ENCODE measurements at places on chromosomes 7 and 10.
A peak's percentile ranks its signal among the peaks of the same experiment; 100 is the strongest.

- no peak for DNase-seq
Measured at GRCh38 chr10:93075369-93076221, 1.9 kb downstream of the CYP26A1 start.

DNA sequence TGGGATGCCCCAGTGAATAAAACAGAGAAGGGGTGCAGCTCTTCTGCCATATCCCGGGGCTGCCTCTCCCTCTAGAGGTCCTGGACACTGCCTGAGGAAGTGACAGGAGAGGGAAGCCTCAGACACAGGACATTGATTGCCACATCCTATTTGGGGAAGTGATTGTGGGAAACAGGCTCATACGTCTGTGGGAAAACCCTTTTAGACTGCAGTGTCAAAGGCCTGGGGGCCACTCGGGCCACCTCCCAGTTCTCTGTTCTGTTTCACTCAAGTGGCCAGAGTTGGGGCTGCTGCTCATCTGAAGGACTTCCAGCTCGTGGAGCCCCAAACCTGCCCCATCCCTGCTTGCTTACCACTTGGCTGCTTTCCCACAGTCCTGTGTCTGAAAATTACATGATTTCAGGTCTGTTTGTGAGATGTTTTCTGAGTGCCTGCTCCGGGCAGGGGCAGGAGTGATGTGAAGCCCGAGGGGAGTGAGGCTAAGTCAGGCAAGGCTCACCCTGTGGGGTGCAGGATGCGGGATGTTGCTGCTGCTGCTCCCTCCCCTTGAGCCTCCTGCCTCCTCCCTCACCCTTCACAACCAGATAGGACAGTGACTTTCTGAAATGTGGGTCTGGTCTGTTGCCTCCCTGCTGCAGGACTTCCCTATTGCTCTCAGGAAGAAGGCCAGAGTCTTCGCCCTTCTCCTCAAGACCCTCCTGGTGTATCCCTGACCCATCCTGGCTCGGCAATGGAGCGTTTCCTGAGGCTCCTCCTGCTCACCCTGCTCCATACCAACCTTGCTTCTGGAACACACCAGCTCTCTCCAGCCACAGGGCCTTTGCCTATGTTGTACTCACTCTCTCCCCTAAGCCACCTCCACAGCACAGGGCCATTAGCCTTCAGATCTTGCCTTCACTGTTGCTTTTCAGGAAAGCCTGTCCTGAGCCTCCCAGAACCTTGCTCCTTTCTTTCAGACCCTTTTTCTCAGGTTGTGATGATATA is 58.4 kb downstream of the NEURL1 start:
- DNase-seq: no peak

- no peak for DNase-seq
Measured at GRCh38 chr7:121744877-121745276, 128.1 kb upstream of the PTPRZ1 start.

GRCh38 chr10:132543916-132544743 is 6.5 kb downstream of the INPP5A start:
- no peak for DNase-seq

DNA sequence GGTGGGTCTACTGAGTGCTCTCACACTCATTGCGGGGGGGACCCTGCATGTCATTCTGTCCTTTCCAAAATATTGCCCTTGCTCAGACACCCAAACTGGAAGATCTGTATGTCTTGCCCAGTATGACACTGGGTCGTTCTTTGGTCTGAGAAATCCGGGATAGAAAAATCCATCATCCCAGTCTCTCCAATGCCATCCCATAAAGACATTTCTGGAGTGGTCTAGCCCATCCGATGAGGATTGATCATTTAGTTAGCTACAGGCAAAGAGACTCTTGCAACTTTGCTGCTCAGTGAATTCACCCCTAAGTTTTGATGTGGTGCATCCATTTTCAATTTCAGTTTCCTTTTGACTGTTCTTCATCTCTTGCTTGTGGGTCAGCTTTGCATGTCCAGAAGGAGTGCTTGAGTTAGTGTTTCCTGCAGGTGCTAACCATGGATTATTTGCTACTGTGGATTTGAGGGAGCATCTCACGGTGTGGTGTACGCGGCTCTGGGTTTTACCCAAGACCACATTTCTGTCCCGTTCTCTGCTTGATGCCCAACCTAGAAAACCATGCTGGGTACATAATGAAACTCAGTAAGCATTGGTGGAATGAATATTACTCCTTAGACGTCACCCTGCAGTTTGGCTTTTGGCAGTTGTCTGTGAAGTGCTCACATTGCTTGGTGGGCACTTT is 247.0 kb upstream of the MKI67 start:
- DNase-seq: no peak

DNA sequence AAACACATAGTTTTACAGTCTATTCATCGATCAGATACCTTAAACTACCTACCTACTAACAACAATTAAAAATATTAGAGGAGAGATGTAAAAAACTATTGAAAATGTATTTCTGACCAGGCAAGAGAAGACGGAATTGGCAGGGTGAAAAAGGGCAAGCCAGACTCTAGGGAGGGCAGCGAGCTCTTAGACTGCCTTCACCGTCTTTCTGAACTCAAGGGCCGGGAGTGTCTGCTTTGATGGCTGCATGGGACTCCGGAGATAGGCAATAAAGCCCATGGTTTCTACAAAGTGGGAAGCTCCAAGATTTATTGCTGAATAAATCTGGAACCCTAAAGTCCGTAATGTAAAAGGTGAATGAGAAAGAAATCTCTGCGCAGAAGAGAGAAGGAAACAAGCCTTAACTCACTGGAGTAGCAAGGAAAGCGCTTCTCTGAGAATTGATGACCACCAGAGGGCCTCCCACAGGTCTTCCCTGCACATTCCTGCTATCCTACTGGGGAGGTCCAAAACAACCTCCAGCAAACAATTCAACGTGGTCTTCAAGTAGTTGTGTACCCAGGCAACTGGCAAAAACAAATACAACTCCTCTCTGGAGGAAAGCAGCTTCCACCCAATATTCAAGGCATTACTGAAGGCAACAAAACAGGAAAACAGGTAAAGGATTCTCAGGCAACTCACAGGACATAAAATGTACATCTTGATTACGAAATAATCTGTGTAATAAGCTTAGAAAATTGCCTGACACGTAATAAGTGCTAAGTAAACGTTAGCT is 181.3 kb downstream of the SDK1 start:
- DNase-seq: no peak

DNA sequence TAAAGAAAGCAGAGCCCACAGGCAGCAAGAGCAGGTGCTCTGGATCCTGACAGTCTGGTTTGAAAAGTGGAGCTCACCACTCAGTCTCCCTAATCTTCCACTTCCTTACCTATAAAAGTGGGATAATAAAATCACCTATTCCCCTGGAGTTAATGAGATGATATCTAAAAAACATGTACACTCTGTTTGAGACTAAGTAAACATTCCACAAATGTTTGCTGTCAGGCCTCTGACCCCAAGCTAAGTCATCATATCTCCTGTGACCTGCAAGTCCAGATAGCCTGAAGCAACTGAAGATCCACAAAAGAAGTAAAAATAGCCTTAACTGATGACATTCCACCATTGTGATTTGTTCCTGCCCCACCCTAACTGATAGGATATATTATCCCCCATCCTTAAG is 1324.5 kb downstream of the XPNPEP1 start:
- DNase-seq: no peak

DNA sequence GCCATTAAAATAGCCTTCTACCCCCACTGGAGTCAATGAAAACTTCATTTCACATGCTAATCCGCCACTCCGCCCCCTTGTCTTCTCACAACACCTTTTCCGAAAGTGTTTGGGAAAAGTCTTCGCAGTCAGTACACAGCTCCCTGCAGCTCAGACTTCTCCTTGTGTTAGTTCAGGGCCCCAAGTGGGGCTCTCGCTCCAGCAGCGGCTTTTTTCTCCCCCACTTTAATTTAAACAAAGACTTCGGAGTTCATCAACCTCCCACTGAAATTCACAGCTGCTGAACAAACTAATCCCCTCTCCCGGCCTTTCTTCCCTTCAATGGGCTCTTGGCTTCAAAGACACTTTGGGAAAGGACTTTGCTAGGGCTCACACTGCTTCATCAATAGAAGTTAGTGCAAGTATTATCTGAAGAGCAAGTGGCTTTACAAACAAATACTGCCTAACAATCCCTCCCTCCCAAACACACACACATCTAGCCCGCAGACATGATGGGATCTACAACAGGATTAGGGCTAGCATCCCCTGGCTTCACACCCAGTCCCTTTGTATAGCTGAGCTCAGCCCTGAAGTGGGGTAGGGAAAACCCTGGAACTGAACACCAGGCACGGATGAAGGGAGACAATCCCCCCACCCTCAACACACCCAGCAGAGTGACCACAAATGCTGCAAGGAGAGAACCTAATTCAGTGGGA is 23.1 kb downstream of the WNT8B start:
- no peak for DNase-seq

- no peak for DNase-seq
Measured at GRCh38 chr10:35386594-35387174, 50.4 kb downstream of the CCNY start.

DNA sequence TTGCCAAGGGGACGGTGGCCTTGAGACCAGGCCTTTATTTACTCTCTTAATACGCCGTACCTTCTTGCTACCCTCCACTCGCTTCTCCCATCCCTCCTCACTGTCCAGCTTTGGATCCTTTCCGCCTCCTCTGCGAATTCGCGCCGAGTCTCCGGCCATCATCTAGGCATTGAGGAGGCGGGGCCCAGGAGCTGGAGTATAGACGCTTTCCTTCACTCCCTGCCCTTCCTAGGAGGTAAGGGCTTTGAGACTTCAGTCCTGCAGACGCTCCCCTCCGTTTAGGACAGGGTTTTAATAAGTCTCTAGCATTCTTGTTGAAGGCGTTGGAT is 538 bp downstream of the TFAM start:
- DNase-seq: peak; percentile 18

- DNase-seq: no peak
Measured at GRCh38 chr10:34260904-34261303, 554.2 kb downstream of the PARD3 start.

- no peak for DNase-seq
Measured at GRCh38 chr7:21898265-21898930, 47.3 kb downstream of the CDCA7L start.

DNA sequence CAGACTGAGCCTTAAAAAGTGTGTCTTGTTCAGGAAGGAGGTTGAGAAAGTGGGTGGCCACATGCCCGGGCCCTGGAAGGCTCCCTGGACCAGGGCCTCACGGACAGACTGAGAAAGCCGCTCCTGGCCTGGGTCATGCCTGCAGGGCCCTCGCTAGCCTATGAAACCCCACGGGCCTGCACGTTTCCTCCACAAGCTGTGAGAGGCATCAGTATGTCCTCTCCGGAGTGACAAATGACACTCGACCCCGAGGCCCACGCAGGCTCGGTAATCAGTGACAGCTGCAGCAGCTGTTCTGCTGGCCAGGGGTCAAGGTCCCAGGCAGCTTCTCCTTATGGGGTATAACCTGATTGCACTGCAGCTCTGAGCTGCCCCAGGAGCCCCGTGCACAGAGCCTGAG is 47.6 kb downstream of the ASB13 start:
- DNase-seq: no peak

DNA sequence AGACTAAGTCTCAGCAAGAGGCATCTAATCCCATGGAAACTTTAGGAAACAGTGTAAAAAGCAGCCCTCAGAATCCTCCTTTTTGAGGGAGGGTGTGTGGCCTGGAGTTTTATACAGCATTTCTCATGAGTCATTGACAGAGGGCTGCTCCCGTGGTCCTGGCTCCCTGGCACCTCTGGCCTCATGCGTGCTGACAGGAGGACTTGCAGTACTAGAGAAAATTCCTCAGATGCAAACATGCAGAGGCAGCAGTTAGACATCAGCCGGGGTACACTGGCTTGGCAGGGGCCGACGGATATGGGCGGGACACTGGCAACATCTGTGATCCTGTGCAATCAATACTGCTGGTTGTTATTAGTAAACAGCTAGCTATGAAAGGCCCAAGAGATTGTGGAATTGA is 925.1 kb upstream of the CELF2 start:
- DNase-seq: no peak

- no peak for DNase-seq
Measured at GRCh38 chr10:133140417-133141143, 19.4 kb upstream of the KNDC1 start.

DNA sequence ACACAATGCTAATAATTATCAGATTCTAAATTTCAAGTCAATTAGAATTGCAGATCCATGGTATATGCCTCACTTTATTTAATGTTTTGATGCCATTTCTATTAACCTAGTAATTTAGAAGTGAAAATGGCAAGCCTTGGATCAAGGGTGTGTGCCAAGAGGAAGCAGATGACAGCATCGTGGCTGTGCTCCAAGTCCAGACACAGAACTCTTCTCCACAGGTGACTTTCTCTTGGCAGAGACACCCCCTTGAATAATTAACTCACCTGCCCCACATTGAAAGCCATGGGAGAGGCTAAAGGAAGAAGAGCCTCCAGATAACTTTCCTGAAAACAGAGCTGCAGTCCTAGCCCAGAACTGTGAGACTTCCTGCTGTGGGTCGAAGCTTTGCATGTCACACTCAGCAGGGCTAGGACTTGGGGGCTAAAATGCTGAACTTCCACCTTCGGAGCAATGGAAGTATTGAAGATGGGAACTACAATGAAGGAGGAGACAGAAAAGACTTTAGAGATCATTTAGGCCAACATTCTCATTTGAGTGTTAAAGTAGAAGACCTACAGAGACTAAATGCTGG is 996 bp upstream of the C10orf90 start:
- no peak for DNase-seq

- peak; percentile 88 for DNase-seq
Measured at GRCh38 chr7:139645572-139646523, 122.4 kb downstream of the CLEC2L start.

GRCh38 chr7:68288144-68288593 is 1291.5 kb downstream of the TYW1 start:
- no peak for DNase-seq

GRCh38 chr7:74306730-74307469 is 17.7 kb downstream of the CLIP2 start:
- no peak for DNase-seq

GRCh38 chr7:122507591-122507990 is 191.3 kb downstream of the RNF133 start:
- DNase-seq: no peak

DNA sequence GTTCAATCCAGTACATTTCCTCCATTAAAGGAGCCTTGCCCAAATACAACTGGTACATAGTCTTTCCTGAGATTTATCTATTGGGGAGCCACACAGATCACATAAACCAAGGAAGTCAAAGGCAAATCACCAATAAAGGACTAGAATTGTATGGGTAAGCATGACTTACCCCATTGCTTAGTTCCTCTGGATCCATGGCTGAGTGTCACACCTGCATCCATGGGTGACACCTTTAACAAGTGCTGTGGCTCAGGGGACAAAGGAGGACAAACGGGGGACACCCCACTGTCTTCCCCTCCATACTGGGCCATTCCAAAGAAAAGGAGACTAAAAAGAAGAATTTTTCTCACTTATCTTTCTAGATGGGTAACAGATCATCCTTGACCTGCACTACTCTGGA is 30.4 kb downstream of the ZNF92 start:
- no peak for DNase-seq

GRCh38 chr7:126804604-126805003 is 448.1 kb downstream of the GRM8 start:
- DNase-seq: no peak

DNA sequence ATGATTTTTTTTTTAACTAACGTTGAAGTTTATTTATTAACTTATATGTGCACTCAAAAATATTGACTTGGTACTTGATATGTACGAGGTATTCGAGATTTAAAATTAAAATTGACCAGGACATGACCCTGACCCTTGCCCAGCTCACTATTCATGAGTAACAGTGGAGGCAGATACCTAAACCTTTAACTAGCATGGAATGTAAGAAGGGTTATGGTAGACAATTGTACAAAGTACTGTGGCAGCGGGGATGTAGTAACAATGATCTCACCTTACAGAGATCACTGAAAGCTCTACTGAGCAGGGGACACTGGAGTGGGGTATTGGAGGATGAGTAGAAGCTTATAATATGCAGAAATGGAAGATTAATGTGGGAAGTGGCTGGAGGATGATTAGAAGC is 60.8 kb downstream of the ADRA2A start:
- DNase-seq: no peak

Data from stimulated activated CD4-positive, alpha-beta T cell treated with anti-CD3 and anti-CD28 coated beads, Interleukin-4, amount 100 ng/mL, for 24 hours (primary cell).